ENCODE measurements at places on chromosomes 3 and 15.
A peak's percentile ranks its signal among the peaks of the same experiment; 100 is the strongest.

GRCh38 chr3:72738752-72739530, 109.3 kb downstream of the SHQ1 start:
- DNase-seq: peak; percentile 78

- DNase-seq: no peak
Measured at GRCh38 chr3:144096016-144096415, 124.4 kb downstream of the DIPK2A start.

DNA sequence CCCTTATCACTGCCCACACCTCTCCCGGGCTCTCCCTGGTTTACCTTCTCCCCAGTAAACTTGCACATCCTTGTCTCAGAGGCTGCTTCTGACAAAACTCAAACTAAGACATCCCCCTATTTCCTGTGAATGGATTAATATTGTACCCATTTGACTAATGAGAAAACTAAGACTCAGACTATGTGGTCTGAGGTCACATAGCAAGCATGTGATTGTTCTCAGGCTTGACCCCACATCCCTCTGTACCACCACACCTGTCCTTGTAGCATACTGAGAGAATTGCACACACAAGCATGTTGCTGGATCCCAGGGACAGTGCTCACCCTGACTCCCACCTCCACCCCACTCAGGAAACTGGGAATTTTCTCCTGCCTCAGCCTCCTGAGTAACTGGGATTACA, 90.7 kb upstream of the HES1 start:
- no peak for DNase-seq

DNA sequence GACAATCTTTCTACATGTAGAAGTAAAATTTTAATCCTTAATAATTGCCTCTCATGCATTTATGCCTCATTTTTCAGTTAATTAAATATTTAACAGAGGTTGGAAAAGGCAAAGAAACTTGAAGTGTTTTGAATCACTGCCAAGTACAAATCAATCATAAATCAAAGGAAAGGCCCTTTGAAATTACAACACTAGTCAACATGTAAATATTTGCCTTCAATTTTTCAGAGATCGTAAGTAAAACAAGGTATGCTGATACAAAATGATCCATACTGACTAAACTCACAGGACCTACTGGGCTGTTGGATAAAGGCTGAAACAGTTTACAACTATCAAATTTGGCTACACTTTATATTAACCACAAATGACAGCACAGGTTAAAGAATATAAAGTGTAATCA, 33.9 kb downstream of the ZBBX start:
- DNase-seq: no peak

- DNase-seq: no peak
Measured at GRCh38 chr3:177878192-177878591, 658.0 kb upstream of the KCNMB2 start.

DNA sequence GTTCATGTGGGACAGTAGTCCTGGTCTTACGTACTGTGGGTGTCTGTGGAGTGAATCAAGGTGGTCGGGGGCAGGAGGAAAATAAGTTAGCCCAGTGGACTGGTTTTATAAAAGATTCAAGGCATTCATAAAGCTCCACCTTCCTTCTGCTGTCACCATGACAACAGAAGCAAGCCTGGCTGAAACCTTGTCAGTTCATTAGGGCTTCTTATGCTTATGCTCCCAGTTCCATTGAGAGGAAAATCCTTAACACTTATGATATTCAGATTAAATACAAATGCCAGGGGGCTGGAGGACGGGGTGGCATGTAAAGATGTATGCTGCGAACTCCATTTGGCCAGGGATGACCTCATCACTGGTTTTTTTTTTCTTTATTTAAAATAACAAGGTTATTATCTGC, 283.1 kb upstream of the ATP10A start:
- DNase-seq: no peak

DNA sequence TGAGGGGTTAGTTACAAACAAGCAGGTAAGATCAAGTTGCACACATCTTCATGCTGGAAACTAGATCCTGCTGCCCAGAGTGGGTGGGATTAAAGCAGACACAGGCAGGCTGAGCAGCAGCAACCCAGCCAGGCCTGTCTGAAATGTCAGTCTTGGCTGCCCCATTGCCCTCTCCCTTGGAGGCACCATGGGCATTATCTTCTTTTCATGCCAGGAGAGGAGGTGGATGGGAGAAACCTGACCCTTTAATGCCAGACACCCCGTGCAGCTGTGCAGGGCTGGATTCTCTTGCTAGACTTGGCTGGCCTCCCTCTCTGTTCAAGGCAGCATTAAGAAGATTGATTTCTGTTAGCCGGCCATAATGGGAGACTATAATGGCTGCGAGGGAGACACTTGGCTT, 23.0 kb upstream of the EPHB1 start:
- no peak for DNase-seq

GRCh38 chr3:106710596-106710995, 666.6 kb upstream of the CCDC54 start:
- no peak for DNase-seq

DNA sequence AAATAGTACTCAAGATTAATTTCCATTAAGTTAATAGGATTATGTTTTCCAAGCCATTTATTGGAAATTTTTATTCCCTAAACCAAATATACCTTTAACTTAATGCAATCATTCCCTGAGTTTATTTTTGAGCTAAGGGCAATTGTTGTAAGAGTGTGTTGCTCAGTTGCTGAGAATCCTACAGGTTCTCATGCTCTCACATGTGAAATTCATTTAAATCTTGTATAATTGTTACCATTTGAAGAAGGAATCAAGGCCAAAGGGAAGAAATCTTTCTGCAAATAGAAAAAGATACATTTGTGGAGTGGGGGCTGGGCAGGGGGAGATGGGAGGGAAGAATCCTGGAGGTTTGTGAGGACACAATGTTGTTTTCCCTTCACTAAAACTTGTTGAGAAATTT, 202.7 kb upstream of the STRIT1 start:
- no peak for DNase-seq

DNA sequence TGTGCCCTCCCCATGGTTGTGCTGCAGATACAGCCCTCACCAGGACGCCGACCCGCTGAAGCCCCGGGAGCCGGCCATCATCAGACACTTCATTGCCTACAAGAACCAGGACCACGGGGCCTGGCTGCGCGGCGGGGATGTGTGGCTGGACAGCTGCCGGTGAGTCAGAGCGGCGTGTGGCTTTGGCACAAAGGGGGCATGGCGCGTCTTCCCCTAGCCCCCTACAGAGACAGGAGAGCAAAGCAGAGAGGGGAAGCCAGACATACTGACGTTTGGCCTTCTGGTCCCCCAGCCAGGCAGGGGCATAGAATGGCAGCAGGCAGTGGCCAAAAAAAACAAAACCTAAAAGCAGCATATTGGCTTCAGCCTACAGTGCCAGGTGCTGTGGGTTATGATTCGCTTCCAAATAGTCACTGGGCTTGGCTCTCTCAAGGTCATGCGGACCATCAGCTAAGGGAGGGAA, 64.0 kb downstream of the MESD start:
- DNase-seq: no peak

DNA sequence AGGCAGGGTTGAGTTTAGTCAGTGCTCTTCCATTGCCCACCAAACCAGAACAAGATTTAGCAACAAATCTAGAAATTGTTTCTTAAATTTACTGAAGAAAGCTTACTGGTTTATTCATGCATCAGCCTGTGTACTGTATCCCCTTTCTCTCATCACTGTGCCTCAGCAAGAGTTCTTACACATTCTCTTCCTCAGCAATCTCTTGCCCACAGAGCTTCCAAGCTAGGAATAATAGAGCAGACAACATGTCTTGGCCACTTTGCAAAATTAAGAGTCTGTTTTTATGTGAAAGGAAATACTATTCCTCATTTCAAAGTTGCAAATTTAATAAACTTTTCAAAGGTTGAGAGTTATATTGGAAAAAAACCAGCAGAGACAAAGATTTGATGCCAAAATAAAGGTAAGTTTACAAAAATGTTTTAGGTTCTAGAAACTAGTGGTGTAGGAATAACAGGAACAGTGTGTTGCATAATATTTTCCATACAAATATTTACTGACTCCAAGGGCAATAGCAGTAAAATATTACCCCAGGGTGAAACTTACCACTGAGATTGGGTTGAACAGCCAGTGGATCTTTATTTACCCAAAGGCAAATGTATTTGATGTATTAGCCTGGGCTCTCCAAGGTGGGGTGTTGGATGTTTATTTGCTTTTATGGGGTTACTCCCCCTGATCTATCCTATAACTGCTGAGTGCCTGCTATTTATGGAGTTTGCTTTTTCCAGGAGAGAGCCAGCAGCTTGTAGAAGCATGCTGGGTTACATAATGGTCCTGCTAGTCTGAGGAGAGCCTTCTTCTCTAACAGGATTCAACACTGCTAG, 276.7 kb downstream of the ADAMTSL3 start:
- DNase-seq: no peak

- DNase-seq: no peak
Measured at GRCh38 chr3:23785097-23785645, 20.6 kb upstream of the UBE2E1 start.

DNA sequence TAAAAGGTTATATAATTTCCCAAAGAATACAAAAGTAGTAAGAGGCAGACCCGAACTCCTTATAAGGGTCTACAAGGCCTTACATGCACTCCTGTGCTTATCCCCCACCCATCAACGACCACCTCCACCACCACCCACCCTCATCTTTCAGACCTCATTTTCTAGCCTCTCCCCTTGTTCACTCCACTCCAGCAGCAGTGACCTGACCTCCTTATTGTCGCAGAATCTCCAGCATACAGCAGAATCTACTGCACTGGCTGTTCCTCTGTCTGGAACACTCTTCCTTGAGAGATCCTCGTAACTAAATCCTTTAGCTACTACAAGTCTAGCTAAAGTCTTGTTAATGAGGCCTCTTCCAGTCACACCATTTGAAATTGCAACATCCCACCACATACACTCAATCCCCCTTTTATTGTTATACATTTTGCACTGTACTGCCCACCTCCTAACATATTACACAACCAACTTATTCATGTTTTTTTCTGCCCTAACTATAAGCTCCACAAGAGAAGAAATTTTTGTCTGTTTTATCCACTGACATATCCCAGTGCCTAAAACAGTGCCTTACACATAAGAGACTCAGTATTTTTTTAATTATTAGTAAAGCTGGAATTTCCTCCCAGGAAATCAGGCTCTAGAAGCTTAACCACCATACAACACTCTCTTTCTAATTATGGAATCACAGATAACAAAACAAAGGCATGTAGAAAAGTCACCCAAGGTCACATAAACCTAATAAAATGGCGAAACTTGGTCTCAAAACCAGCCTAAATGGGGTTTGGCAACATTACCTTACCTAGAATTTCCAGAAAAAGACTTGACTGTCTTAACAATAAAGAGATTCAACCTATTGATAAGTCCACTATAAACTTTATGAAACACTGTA, 40.2 kb downstream of the ZNF148 start:
- no peak for DNase-seq

DNA sequence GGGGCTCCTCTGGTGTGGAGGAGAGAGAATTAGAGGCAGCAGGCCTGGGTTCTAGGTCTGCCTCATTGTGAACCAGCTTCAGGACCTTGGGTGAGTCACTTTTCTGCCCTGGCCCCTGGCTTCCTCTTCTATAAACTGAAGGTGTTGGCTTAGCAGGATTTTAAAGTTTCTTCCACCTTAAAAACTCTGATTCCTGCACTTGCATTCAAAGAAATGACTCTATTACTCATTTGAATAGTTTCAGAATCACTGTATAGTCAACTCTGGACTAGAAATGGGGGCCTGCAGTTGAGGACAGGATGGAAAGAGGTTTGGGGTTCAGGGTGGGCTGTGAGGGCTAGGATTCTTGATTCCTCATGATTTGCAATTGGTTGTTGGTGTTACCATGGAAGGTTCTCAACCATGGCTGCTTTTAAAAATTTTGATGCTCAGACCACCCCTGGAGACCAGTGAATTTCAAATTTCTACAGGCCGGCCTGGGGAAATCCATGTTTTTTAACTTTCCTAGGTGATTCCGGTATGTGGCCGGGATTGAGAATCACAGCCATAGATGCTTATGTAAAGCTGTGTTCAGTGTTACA, 19.9 kb downstream of the SMAD3 start:
- DNase-seq: peak; percentile 68

DNA sequence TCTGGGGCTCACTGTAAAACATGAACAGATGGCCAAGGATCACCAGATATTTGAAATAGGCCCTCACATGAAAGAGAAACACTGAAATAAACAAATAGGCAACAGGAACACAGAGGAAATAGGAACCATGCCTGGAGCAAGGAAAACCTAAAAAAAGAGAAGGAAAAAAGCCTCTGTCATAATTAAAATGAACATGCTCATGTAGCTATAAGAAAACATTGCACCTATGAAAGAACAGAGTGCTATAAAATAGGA, 102.4 kb downstream of the RAB11A start:
- no peak for DNase-seq

- no peak for DNase-seq
Measured at GRCh38 chr15:91549581-91549980, 303.9 kb upstream of the SLCO3A1 start.

GRCh38 chr15:29570121-29570947, 251.9 kb downstream of the TJP1 start:
- DNase-seq: no peak

GRCh38 chr3:31051226-31051625, 156.8 kb upstream of the GADL1 start:
- no peak for DNase-seq

DNA sequence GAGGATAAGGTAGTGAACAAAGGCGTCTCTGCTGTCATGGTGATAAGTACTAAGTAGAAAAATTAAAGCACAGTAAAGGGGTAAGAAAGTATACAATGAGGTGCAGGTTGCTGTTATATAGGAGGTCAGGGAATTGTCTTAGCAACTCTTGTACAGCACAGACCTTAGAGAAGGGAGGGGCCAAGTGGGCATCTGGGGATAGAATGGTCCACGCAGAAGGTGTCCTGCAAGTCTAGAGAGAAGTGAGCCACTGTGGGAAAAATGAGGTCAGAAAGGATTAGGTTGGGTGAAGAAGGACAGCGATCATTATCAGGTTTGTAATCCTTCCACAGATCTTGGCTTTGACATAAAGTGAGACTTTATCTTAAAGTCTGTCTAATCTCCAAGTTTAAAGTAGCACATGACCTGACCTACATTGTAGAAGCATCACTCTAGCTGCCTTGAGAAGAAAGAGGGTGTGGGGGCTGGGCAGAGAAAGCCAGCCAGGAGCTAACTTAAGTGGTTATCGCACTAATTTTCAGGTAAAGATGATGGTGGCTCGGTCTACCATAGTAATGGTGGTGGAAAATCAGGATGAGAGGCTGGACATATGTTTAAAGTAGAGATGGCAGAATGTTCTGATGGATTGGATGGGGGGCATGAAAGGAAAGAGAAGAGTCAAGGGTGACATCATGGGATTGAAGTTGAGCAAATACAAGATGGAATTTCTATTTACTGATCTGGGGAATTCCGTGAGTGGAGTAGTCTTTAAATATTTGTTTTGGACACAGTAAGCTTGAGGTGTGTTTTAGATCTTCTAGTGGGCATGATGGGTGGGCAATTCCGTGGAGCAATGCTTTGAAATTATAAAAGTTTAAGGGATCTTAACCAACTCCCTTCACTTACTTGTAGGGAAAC, 919.2 kb downstream of the ROBO1 start:
- no peak for DNase-seq

DNA sequence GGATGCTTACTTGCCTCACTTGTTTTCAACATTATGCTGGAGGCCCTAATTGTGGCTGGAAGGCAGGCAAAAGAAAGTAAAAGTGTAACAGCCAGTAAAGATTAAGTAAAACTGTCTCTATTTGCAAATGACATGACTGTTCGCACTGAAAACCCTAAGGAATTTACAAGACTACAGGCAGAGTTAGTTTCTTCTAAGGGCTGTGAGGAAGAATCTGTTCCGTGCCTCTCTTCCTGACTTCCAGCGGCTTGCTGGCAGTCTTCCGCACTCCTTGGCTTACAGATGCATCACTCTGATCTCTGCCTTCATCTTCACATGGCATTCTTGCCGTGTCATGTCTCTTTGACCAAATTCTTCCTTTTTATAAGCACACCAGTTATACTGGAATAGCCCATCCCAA, 86.1 kb downstream of the DLG1 start:
- no peak for DNase-seq

GRCh38 chr3:11583638-11584046, 60.1 kb downstream of the VGLL4 start:
- no peak for DNase-seq

Measured in stimulated activated CD8-positive, alpha-beta memory T cell treated with anti-CD3 and anti-CD28 coated beads, Interleukin-4, amount 100 ng/mL, for 48 hours (primary cell).